ENCODE measurements at places on chromosomes 7 and 10.
A peak's percentile ranks its signal among the peaks of the same experiment; 100 is the strongest.

- DNase-seq = no peak
Measured at GRCh38 chr10:8323428-8324054, 269.1 kb downstream of the GATA3 start.

DNA sequence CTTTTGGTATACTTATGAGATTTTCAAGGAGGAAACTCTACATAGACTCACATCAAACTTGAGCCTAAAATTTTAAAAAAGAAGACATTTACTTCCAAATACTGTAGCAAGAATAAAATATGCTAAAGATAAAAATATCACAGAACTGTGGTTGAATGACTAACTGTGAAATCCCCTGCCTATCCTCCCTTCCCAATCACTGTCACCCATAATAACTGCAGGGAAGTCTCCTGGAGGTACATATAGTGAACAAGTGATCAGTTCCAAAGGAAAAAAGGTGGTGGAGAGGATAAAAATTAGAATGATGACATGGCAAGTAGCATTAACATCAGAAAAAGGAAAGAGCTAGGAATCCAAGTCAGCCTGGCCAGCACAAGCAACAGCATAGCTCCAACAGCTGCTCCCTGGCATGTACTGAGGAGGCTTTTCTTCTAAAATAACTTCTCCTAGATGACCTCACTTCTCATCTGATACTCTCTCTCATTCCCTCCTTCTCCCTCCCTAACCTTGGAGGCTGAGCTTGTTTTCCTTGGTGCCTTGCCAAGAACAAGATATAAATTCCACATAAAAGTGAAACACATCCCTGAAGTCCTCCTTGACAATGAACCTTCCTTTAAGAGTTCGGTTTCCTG is 124.0 kb downstream of the IQUB start:
- peak; percentile 66 for DNase-seq

DNA sequence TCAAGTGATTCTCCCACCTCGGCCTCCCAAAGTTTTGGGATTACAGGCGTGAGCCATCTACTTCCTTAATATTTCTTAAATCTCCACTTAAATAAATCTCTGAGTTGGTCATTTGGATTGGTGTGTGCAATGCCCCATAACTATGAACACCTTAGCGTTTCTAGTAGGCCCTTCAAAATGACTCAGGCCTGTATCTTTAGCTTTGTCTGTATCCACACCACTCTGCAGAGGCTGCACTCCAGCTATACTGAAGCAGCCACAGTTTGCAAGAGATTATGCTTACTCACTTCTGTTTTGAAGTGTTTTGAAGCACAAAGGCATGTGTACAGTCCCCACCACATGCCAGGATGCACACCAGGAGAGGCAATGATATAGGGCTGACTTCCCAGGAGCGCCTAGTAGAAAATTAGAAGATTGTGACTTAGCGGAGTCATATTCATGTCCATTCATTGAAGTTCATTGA is 2.4 kb upstream of the ST7 start:
- no peak for DNase-seq

GRCh38 chr7:134873253-134873652 is 93.8 kb downstream of the CALD1 start:
- no peak for DNase-seq

DNA sequence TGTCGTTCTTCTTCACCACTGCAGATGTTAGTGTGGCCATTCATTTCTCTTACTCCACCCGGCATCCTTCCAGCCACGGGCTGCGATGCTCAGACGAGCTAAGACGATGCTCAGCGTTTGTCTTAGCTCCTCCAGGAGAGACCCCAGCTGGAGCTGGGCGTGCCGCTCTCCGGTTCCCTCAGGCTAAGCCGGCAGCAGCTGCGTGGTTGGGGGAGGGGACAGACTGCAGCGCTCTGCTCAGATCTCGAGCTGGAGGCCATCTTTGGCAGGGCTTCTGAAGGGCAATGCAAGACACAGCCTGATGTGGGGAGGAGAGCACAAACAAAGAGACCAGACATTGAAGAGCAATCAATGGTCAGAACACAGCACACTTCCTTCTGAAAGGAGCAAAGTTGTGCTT is 4.8 kb downstream of the INA start:
- DNase-seq = no peak

- DNase-seq = no peak
Measured at GRCh38 chr10:73991203-73991883, 6.6 kb upstream of the VCL start.

DNA sequence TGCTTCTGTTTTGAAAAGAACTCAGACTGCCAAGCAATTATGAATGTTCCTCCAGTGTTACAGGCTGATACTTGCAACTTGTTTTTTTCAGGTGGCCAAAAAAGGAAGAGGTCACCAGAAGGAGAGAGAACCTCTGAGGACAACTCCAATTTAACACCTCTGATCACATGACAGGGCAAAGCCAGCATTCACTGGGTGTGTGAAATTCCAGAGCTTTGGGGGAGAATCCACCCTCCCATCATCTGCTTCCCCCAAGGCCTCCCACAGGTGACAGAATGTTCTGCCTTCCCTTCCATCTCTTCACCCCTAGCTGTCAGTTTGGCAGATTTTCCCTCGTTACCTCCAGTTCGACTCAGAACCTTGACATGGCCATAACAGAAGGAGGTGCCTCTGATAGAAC is 39.1 kb downstream of the GOT1 start:
- DNase-seq = no peak

GRCh38 chr10:126090911-126091728 is 194.8 kb downstream of the FANK1 start:
- DNase-seq = peak; percentile 94

GRCh38 chr10:60525716-60526585 is 136.3 kb upstream of the ANK3 start:
- DNase-seq = peak; percentile 86

GRCh38 chr7:113873554-113874151 is 45.2 kb downstream of the PPP1R3A start:
- DNase-seq = no peak

- DNase-seq = no peak
Measured at GRCh38 chr7:51126813-51127617, 189.6 kb downstream of the COBL start.

GRCh38 chr10:1860351-1860750 is 123.0 kb upstream of the ADARB2 start:
- DNase-seq = no peak

- DNase-seq = no peak
Measured at GRCh38 chr10:16890691-16891090, 73.5 kb upstream of the RSU1 start.

- DNase-seq = peak; percentile 61
Measured at GRCh38 chr10:35607475-35608327, 2.6 kb downstream of the GJD4 start.

DNA sequence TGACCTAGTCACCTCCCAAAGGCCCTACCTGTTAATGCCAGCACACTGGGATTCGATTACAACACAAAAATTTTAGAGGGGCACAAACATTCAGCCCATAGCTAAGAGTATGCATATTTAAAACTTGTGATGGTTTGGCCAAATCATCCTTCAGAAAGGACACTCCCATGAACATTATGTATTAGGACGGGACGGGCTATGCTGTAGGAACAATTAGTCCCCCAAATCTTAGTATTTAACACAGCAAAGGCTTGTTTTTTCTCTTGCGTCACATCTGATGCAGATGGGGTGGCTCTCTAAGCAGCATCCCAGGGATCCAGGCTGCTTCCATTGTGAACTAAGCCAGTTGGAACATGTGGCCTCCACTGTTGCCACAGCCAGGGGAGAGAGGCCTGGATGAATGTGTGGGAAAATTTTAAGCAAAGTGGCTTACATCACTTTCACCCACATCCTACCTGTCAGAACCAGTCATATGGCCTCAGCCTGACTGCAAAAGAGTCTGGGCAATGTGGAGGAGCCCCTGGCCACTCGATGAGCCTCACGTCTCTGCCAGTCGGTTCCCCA is 26.6 kb downstream of the CHST3 start:
- DNase-seq = no peak

GRCh38 chr7:32319012-32319382 is 171.2 kb downstream of the LSM5 start:
- DNase-seq = no peak

DNA sequence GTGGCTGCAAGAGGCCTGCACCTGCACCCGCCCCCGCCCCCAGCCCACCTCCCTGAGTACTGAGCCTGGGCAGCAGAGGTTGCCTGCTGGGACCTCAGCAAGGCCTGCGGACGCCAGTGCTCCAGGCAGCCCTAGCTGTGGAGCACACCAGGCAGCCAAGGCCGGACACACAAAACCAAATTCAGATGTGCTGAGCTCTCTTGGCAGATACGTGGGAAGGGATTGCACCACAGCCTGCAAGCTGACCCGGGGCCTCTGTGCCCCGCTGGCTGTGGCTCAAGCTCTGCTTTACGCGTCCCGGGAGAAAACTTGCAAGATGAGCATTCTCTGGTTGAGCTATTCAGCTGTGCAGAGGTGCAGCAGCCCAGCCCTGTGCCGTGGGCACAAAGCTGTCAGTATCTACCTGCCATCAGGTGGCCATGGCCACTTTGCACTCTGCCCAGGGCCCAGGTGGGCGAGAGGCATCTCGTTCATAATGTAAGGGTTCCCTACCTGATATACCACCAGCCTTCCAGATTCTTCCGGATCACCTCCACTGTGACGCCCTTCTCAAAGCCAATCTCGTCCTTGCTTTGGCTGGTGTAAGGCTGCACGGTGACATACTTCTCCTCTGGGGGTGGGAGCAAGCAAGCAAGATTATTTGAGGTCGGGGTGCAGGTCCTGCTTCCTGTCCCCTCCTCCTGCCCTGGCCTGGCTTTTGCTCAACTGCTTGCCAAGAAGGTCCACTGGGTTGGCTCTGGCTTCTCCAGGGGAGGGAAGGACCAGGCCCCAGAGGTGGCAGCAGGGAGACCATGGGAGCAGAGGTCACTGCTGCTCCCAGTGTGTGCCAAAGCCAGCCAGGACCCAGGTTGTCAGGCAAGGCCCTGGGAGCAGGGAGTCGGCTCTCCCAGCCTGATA is 123.4 kb downstream of the NEURL1 start:
- no peak for DNase-seq

DNA sequence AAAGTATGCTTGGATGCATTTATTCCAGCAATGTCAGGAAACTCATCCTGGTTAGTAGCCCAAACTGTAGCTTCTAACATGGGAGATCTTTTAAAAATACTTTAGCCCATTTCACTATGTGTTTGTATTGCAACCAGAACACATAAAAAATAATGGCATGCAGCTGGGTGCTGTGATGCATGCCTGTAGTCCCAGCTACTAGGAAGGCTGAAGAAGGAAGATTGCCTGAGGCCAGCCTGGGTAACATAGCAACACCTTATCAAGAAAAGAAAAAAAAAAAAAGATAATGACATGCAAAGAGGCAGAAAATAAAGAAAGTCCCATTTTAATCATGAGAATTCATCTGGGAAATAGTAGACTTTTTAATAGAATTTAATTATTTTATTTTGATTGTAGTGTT is 517.0 kb upstream of the TEX47 start:
- DNase-seq = no peak

- DNase-seq = no peak
Measured at GRCh38 chr10:78337646-78338391, 304.2 kb downstream of the RPS24 start.
